ENCODE measurements at places on chromosomes 6 and 20.
A peak's percentile ranks its signal among the peaks of the same experiment; 100 is the strongest.

DNA sequence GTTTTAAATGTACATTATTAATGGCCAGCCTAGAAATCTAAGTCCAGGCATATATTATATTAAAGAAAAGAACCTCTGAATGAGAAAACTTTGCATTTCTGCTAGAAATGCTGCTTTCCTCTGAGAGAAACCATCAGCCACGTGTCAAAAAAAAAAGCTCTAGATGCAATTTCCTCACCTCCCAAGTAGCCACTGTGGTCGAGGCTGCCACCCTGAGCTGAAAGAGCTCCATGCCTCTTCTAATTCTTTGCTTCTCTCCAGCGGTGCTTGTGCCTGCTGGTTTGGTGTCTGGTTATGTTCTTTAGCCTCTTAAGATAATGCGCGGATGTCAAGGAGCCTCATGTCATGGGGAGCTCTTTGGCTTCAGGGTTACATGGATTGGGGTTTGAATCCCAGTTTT, 316.0 kb downstream of the TFAP2C start:
- no peak for DNase-seq

DNA sequence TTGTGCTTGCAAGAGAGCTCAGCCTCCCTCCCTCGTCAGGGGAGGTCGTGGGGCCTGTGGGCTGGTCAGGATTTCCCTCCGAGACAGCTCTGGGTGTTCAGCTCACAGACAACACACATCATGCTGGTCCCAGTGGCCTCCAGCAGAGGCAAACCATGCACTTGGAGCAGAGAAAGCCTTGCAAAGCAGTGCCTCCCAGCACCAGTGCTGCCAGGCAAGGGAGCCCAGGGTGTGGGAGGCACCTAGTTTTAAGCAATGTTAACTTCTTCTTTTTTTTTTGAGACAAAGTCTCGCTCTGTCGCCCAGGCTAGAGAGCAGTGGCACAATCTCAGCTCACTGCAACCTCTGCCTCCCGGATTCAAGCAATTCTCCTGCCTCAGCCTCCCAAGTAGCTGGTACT, 34.0 kb upstream of the INSM1 start:
- no peak for DNase-seq

GRCh38 chr6:73923905-73924485, 228.0 kb downstream of the CD109 start:
- peak; percentile 63 for DNase-seq

DNA sequence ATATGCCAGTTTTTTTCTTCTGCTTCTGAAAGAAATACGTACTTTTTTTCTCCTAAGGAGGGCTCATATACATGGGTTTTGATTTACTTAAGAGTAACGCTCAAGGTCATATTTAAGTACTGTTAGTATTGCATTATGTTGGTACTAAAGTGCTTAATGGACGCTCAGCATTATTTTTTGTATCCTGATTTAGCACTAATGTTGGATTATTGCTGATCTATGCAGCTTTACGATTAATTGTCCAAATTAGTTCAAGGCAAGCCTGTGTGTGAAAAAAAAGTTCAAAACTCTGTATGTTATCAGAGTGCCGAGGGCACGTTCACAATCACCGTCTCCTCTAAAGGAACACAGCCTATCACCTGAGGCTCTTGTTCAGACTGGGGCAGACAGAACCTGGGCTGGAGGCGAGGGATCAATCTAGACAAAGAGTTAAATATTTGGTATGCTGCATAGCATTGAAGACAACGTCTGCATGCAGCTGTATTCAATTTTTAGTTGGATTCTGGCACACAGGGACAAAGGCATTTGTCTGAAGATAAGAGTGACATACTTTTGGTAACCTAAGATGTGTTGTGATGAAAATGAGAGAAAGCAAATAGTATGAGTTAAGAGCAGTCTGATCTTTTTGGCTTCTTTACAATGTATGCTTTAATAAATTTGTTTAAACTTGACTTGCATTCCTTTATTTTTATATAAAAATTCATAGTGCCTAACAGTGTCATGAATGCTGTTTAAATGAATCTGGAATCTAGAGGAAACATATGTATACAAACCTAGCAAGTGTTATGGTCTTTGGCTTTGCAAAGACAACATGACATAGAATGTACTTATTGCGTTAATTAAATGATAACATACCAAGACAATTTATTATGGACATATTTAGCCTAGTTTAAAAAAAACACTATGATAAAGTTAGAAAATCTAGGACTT, 341.2 kb downstream of the SAMD5 start:
- DNase-seq: no peak

GRCh38 chr6:41428996-41429421, 93.6 kb downstream of the NCR2 start:
- DNase-seq: peak; percentile 87

DNA sequence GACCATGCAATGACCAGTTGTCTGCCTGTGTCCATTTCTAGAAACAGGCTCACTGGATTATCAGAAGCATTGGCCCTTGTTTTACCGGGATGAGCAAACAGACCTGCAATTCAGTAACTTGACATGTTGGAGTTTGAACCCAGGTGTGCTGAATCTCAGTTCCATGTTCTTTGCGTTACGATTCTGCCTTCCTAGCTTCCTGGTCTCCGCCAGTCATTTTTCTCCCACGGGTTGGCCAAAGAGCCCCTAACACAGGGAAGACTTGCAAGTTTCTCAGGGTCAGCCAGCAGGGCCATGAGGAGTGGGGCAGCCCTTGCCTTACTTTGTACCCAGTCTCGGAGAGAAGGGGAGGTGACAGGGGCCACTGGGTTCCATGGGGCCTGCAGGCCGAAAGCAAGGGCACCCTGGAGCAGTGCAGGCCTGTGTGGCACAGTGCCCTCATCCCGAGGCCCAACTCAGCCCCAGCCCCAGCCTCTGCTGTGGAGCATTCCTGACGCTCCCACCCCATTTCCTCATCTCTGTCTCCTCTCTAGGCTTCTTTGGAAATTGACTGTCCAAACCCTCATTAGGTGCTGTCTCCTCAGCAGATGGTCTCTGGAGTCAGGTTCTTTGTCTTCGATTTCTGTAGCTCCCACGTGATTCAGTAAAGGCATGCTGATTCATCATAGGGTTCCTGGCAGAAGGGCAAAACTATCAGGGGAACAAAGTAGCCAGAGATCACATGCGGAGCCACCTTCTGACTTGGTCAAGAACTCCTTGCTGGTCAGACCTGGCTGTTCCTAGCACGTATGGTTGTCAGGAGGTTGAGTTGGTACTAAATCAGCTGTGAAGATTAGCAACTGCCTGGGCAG, 23.6 kb downstream of the CDS2 start:
- no peak for DNase-seq

- DNase-seq: no peak
Observed at GRCh38 chr6:14321992-14322772, 204.6 kb downstream of the CD83 start.

- DNase-seq: no peak
Observed at GRCh38 chr6:72930556-72931132, 294.7 kb downstream of the KHDC1L start.

GRCh38 chr6:45920819-45921511, 94.7 kb downstream of the CLIC5 start:
- DNase-seq: peak; percentile 10

All from femur (tissue), 1 donor.